ENCODE measurements at places on chromosomes 7 and 10.

- no peak for DNase-seq
Measured at GRCh38 chr7:90879924-90880323, 283.8 kb downstream of the CDK14 start.

- DNase-seq = no peak
Measured at GRCh38 chr10:44628921-44629320, 244.0 kb upstream of the CXCL12 start.

DNA sequence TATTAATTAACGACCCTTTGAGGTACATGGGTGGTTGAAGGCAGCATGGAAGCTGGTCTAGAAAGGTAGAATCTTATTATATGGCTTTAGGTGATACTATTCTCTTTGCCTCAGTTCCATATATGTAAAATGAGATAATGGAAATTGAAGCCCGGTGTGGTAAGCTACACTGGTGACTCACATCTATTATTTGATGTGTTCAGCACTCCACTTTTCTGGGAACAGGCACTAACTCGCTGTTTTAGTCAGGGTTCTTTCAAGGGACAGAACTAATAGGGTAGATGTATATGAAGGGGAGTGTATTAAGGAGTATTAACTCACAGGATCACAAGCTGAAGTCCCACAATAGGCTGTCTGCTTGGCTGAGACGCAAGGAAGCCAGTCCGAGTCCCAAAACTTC, 4.4 kb upstream of the TRUB1 start:
- no peak for DNase-seq

- no peak for DNase-seq
Measured at GRCh38 chr10:96419351-96419750, 60.5 kb upstream of the OPALIN start.
